ENCODE measurements at places on chromosomes 12 and 14.

DNA sequence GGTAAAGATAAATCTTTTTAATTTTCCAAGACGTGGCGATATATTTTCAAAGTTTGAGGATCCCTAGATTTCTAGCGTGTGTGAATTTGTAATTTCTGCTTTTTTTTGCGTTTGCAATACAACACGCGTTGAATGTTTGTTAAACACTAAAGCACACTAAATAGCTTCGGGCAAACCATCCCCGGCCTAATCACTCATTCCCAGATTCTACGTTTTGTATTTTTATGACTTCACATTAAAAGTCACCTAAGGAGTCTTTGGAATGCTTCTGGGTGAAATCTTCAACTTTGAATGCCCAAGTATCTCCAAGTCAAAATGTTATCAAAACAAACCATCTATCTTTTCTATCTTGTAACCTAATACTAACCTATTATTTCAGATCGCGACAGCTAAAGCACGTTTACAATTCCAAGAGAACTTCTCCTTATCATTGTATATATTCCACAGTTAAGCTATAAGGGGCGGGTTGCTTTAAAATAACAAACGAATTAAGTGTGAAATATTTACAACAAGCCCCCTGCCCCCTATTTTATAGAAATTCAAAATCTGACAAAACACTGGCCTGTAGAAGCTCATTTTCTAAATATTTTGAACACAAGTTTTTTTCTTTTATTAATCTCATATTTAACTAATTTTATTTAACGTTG lies 1.1 kb downstream of the ALX1 start:
- DNase-seq: no peak

- DNase-seq: no peak
These were observed 73.6 kb downstream of the TMTC1 start for GRCh38 chr12:29710104-29710503.

DNA sequence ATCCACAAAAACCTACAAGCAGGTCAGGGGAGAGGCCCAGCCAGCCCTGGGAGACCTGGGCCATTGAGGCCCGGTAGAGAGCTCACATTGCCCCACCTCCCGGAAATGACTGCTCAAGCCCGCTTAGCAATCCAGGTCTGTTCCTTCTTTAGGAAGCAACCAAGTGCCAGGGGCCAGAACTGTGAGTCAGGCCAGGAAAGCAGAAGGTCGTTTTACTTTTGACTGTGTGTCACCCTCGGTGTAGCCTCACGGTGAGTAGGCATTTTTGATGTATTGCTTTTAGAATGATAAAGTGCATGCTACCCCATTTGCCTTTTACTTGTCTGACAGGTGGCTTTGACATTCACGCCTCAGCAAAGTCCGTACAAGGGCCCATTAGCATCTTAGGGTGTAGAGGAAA lies 25.4 kb upstream of the PWP1 start:
- DNase-seq: no peak

GRCh38 chr12:108312693-108313189 lies 26.4 kb downstream of the CMKLR1 start:
- DNase-seq: no peak

DNA sequence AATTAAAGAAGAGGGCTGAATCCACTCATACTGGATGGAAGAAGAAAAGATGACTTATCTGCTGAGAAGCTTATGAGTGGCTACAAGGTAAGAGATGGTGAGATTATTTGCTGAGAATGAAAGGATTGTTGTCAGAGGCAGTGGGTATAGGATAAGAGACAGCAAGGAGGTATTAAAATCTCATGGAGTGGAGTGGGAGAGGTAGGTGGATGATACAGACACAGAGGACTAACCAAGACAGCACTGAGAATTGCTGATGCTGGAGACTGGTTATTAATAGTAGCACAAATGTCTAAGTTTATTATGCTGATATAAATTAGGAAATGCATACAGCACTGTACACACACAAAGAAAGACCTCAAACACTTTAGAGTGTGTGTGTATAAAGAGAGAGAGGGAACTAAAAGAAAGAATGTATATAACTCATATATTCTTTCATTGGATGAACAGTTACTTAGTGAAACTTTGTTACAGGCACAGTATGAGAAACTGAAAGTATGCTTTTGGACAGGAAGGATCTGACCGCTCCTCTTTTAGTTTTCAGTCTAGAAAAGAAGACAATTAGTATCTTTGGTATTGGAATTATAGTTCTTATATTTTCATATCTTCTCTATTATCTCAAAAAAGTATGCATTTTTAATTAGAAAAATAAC lies 543.1 kb downstream of the LRFN5 start:
- no peak for DNase-seq

GRCh38 chr12:100533376-100533775 lies 40.1 kb upstream of the GAS2L3 start:
- DNase-seq: no peak

- DNase-seq: no peak
These were observed 178.0 kb downstream of the GRIP1 start for GRCh38 chr12:66500841-66501240.

DNA sequence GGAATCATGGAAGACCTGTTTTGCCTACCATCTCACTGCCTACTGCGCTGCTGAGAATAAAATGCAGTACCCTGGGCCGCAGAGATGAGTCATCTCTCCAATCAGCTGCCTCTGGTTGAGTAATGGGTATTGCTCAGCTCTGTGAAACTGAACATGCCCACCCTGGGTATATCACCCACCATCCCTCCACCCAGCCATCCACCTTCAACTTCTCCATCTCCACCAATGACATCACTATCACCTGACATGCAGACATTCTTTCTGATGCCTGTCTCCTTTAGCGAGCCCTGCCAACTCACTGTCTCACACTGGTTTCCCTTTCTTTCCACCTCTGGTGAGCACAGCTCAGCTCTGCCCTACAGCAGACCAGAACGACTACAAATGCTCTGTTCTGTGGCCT lies 33.6 kb downstream of the E2F7 start:
- no peak for DNase-seq

DNA sequence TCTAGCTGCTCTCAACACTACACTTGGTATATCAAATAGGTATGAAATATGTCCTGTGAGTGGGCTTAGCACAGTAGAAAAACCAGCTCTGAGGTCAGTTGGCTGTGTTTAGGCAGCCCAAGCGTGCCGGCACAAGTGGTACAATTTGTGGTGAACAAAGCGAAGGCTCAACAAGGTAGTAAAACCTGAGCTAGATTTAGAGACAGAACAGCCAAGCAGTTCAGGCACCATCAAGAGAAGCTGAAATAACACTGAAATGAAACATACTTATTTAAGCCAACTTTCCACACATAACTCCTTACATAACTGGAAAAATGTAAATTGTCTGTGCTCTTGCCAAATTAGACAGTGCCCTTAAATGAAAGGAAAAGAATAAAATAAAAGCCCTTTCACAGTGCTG lies 596.8 kb upstream of the FBXO33 start:
- no peak for DNase-seq

DNA sequence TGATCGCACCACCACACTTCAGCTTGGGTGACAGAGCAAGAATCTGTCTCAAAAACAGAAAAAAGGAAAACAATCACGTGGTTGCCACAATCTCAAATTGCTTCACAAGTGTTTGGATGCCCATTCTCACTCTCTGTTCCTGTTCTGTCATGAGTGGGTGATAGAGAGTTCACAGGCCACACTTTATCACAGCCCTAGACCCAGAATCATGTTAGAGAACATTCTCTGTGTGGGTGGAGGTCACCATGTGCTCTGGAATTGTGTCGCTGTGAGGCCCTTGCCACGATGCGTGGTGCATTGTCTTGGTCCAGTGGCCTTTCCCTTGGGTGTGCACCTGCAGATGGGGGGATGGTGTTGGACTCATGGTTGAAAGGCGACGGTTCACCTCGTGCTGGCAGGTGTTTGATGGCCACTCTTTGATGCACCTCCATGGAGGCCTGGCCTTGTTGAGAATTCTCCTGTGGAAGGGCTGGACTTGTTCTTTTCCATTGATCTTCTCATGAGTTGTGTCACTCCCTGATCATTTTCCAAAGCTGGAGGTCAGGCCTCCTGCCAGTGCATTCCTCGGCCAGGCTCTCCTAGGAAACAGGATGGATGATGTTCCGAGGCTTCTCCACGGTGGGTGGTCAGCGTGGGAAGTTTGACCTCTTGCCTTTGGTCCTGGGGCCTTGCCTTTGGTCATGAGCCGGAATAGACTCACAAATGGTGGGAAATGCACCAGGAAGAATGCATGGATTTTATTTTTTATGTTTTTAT lies 91.9 kb downstream of the SLC24A4 start:
- DNase-seq: no peak

GRCh38 chr12:108566452-108566851 lies 4.1 kb downstream of the ISCU start:
- no peak for DNase-seq

GRCh38 chr14:57871459-57872080 lies 5.7 kb upstream of the SLC35F4 start:
- no peak for DNase-seq

GRCh38 chr14:72851635-72852034 lies 42.3 kb downstream of the DPF3 start:
- DNase-seq: no peak

Data from CD4-positive, alpha-beta T cell treated with Interleukin-17A for 1 hour (primary cell).